ENCODE measurements at places on chromosomes 12 and 14.

DNA sequence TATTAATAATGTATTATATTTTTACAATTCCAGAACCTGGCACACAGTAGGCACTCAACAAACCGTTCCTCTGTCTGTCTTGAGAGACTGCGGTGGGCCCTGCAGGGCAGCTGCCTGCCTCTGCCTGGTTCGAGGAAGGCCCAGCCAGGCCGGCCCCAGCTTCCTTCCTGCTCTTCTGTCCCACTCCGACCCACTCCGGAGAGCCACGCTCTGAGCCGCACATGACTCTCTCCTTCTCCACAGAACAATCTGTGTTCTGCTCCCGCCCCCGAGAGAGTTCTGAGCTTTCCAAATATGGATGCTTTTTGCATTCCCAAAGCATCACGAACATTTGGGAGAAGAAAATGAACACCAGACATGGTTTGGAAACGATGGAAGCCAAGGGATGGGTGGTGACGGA, 57.3 kb downstream of the TTC7B start:
- DNase-seq, result no peak

- DNase-seq, result no peak
These were observed 18.4 kb downstream of the DDX51 start for GRCh38 chr12:132125736-132126135.

GRCh38 chr12:857611-858010, 91.9 kb downstream of the RAD52 start:
- no peak for DNase-seq

DNA sequence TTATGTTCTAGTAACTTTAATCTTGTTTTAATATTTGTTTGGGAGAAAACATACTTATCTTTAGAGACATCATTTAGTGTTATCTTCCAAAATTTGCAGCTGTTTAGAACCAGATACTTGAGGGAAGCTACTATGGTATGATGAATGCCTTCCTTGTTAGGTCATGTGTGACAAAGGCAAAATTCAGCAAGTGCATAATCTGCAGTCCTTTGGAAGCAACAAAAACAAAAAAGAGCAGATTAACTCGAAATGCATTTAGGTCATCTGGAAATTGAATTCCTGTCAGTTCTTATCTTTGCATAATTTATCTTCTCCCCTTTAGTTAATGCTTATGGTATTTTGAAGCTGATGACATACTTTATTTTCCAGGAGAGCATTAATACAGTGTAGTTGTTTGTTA, 3.5 kb downstream of the FBXO34 start:
- DNase-seq, result no peak

- no peak for DNase-seq
These were observed 59.6 kb upstream of the KCNC2 start for GRCh38 chr12:75269209-75269608.

GRCh38 chr14:21711360-21711961, 37.8 kb upstream of the OR4E1 start:
- DNase-seq, result peak; percentile 16

DNA sequence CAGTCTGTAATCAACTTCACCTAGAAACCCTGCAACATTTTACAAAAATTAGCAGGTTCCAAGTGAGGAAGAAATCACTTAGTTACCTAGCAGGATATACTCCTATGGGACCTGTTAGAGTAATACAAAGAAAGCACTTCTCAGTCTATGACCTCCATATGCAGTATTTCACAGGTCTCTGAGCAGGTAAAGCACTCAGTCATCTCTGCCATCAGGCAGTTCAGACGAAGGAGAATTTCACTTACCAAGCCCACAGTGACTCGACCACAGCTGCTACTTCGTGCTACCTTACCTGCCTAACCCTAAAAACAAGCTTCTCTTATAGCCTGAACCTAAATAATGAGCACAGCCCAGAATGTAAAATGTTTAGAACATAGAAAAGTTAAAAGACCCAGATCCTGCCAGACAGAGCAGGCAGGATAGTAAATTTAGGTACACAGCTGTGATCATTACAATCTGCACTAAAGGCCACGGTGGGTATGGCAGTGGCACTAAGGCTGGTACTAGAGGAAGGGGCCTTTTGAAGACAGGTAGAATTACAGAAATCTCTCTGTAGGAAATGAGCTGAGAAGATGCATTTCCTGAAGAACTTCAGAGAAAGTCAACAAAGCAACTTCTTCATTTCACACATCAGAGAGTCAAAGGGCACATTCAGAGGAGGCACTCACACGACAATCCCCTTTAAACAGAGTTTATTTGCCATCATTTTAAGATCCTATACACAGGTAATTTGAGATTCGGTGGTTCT, 35.7 kb downstream of the DCAF5 start:
- DNase-seq, result no peak

DNA sequence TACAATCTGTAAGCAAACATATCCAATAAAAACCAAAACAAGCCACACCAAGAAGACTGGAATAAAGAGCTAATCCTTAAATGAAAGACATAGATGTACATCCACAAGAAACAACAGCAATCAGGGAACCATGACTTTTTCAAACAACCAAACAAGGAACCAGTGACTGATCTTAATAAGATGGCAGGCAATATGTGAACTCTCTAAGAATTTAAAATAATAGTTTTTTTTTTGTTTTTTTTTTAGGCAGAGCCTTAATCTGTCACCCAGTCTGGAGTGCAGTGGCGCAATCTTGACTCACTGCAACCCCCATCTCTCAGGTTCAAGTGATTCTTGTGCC, 52.9 kb upstream of the CAPRIN2 start:
- no peak for DNase-seq

GRCh38 chr12:125033288-125033687, 31.9 kb upstream of the AACS start:
- DNase-seq, result no peak

- no peak for DNase-seq
These were observed 8.0 kb downstream of the GSG1 start for GRCh38 chr12:13095266-13095995.

DNA sequence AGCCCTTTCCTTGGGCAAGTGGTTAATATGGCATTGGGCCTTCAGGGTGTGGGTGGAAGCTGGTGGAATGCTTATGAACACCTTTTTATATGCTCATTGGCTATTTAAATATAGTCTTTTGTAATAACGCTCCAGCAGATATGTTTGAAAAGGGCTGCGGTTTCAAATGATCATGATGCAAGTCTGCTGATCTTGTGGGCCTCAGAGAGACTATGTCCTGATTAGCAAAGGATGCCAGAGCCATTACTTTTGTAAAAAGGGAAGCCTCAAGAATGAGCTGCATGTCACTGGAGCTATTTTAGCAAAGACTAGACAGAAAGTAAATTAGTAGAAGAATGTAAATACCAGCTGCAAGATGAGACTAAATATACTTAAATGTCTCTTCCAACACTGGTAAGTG, 200.5 kb downstream of the GXYLT1 start:
- DNase-seq, result no peak

GRCh38 chr14:54166049-54166950, 209.7 kb upstream of the BMP4 start:
- DNase-seq, result no peak

DNA sequence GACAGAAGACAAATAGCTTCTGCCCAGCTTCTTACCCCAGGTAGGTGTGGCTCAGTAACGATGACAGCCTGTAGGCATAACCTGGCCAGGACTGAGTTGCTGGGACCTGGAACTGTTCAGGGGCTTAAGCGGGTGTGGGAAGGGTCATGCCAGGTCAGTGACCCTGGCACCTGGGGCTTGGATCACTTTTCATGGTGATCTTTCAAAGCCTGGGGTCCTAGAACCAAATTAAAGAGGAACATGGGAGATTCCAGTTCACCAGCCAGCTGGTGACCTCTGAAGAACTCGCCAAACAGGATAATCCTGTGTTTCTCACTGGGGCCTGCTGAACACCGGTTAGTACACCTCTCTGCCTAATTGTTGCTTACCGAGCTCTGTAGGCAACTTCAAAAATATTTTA, 102.6 kb upstream of the LMNTD1 start:
- no peak for DNase-seq

DNA sequence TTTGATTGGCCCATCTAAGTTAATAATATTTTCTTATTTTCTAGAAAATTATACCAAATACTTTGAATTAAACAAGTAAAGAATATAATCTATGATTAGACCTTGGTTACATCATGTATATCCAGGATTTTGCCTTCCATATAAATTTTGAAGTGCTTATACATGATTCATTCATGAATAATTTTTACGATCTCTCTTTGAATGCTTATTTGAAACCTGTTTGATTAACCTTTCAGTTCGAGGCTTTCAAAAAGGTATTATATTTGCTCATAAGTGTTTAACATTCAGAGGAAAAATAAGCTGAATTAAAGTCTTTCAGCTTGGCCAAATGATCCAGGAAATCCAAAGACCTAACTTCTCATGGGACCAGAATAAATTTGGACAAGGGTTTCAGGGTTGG, 495.2 kb upstream of the GARIN6 start:
- DNase-seq, result no peak

- no peak for DNase-seq
These were observed 24.7 kb upstream of the NTF3 start for GRCh38 chr12:5407034-5407856.

- no peak for DNase-seq
These were observed 467.2 kb downstream of the MED13L start for GRCh38 chr12:115810122-115810901.

GRCh38 chr14:31926123-31926522, 151.0 kb upstream of the ARHGAP5 start:
- peak; percentile 59 for DNase-seq

DNA sequence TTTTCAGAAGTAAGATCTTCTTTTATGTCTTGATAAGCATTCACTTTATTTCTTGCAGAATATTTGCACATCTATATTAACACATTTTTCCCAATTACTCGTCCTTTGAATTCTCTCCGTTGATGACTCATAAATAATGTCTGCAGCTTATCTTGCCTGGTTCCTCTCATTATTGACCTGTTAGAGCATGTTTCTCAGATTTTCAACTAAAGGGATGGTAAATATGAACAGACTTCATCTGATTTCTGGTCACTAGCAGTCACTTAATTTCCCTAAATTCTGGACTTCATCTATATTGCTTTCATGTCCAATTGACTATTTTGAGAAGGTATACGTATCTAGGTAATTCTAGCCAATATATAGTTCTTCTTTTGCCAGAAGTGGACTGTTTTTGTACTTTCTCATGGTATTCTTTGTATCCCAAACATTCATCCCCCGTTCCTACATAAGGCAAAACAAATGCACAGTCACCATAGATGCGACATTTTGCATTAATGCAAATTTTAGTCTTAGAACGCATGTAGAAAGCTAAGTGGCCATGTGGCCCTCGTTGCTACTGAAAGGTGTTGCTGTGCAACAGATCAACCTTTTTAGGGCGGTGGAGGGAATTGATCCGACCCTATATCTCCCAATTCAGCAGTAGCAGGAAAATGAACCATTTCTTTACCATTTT, 6.2 kb downstream of the PIK3C2G start:
- no peak for DNase-seq

DNA sequence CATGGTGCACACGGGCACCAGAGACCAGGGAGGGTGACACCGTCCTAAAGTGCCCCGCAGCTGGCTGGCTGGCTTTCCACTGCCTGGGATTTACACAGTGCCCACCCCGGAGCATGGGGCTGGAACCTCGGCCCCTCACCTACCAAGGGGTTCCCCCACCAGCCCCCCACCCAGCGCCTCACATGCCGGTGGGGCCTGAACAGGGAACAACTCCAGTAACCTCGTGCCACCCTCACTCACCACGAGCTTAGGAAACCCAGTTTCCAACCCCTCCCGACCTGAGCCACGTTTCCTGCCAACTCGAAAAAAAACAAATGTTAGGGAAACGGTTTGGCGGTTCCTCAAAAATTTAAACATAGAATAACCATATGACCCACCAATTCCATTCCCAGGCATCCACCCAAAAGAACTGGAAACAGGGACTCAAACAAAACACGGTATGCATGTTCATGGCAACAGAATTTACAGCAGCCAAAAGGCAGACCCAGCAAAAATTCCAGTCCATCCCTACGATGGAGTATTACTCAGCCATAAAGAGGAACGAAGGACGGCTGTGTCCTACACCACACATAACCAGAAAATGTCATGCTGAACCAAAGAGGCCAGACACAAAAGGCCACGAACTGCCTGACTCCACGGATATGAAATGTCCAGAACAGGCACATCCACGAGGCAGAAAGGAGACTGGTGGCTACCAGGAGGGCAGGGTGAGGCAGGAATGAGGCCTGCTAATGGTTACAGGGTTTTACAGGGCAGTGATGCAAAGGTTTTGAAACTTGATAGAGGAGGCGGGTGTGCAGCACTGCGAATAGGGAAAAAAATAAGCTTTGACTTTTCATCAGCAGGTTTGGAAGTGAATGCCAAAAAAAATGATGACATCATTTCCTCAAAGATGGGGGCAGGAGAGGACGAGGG, 68.9 kb downstream of the NCOR2 start:
- no peak for DNase-seq

- no peak for DNase-seq
These were observed 59.9 kb downstream of the IRF2BPL start for GRCh38 chr14:76968621-76969063.

GRCh38 chr12:52213564-52214420, 19.3 kb upstream of the KRT7 start:
- DNase-seq, result no peak

DNA sequence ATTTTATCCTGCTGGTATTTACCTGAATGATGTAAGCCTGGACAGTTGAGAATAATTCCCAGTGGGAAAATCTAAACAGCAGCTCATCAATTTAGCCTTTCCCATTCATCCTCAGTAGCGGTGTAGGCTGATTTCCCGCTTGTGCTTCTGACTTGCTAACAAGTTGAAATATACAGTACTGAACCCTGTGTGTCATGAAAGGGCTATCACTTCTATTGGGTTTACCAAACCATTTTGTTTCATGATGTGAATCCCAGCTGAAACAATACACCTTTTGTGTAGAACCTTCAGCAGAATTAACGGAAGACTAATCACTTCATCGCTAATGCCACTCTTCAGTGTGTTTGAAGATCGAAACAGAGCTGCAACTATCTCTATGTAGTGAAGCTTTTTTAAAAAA, 88.4 kb downstream of the POLR3B start:
- no peak for DNase-seq

DNA sequence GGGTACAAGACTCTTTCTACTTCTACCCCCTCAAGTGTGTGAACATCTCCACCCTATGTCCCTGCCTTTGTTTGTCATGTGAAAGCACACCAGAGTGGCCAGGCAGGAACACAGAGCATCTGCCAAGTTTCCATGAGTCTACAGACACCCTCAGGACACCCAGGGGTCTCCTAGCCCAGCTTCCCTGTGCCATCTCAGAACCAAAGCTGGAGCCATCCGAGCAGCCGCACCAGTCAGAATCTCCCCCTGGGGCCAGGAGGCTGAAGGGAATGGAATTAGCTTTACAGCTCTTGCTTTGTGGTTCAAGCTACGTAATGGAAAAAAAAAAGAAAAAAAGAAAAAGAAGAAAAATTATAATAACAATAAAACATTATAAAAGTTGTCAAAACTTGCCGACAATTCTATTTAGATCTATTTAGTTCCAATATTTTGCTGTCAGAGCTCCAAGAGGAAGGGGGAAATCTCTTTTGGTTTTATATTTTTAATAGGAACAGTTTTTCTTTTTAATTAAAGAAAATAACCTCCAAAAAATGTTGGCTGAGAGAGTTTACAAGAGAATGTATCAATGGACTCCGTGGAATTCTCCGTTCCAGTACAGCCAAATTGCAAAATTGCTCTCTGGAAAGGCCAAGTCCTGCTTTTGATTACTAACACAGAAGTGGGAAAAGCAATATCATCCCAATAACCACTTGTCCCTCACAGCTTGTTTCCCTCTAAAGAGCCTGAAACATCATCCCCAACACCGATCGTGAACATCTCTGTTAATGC, 37.1 kb downstream of the TBX5 start:
- no peak for DNase-seq

- DNase-seq, result no peak
These were observed 240.9 kb downstream of the FOXN3 start for GRCh38 chr14:89175881-89176799.

GRCh38 chr14:89952576-89952975, 2.0 kb downstream of the EFCAB11 start:
- DNase-seq, result no peak

All from CD8-positive, alpha-beta T cell (primary cell).